GM23248 (cell line): ENCODE measurements at places on chromosomes 16 and 17.

DNA sequence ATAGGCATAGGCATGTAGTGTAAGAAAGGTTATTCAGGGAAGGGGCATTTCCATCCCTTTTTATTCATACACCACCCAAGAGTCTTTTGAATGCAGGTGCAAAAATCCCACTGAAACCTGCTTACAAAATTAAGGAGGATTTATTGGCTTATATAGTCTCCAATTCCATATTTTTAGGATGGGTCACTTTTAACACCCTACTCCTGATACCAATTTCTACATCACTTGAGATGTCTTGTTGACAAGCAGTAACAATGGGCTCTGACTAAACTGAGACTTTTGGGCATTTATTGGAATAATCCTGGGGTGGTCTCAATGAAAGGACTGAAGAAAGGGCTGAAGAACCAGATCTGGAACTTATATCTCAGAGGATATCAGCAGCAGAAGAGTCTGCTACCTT, 18.9 kb upstream of the NKD1 start:
- DNase-seq, result no peak

GRCh38 chr16:71904239-71904638, 8.9 kb downstream of the IST1 start:
- DNase-seq, result no peak

DNA sequence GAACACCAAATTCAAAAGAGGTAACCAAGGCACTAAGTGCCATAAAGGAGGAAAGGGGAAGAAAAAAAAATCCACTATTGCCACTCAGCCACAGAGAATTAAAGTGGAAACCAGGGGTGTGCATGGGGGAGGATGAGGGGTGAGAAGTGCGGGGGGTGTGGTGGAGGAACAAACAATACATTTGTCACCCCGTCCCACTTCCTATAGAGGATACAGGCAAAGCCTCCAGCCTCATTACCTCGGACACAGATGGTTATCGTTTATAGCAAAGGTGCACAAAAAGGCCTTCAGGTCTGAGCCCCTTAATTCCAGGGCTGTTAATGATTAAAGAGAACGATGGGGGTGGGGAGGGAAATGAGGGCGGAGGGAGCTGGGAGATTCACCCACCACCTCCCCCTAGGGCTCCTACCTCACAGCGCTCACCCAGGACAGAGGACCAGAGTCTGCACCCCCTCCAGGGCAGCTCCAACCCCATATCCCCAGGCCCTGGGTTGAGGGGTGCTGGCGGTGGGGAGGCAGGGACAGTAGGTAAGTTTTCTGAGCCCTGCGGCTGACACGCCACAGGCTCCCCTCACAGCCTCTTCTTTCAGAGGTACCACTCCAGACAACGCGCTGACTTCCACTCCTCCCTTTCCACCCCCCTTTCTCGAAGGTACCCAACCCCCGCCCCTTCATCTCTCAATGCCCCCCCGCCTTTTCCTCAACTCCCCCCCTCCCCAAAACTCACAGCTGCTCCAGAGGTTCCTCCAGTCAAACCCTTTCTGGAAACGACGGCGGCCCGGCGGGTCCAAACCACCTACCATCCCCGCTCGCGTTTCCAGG, 470 bp downstream of the DCUN1D3 start:
- peak; percentile 48 for DNase-seq

GRCh38 chr17:80003969-80004368, 31.7 kb downstream of the TBC1D16 start:
- no peak for DNase-seq

DNA sequence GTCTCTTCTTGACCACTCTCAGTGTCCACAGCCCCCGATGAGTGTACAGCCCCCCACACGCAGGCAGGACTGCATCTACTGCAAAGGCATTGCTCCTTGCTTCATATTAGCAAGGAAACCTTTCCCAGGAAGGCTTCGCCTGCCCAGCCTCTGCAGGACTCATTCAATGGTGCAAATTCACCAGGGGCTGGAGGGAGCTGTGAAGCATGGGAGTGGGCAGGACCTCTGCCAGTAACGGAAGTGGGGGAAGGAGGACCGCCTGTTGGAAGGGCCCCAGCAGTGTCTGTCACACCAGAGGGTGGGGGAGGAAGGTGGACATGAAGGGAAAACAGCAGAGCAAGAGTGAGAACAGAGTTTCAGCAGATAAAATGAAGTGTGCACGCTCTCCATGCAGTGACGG, 2.5 kb downstream of the SPATA33 start:
- no peak for DNase-seq

- DNase-seq, result no peak
Measured at GRCh38 chr16:11162586-11163268, 93.3 kb downstream of the SOCS1 start.

- DNase-seq, result no peak
Measured at GRCh38 chr17:9177212-9177611, 155.9 kb downstream of the NTN1 start.

DNA sequence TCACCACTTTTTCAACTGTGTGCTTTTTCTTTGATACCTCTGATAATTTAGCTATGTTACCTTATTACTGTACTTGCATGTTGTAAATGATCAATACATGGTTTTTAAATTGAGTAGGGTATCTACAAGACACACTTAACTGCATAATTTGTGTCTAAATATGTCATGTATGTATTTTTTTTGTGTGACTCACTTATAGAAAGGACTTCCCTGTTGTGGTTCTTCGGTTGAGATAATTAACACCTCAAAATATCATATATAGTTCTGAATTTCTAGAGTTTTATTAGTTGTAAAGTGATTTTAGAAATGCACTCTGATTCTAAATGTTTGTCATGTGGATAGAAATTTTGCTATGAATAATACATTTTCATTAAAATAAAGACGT, 14.5 kb upstream of the KRT222 start:
- no peak for DNase-seq

DNA sequence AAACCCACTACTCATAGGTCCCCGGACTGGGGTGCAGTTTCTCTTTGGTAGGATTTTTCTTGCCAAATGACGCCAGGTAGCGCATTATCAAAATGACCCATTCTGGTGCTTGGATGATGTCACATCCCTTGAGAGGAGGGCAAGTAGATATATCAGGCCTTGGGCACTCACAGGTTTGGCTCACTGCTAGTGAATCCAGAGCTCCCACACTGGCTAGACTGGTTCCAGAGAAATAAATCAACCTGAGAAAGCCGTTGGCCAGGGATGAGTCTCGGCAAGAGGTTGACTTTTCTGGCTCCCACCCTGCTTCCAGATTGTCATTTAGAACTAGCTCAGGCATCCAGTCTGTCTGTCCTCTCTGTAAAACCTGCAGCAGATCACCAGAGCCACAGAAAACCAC, 188.4 kb upstream of the MAF start:
- no peak for DNase-seq

- DNase-seq, result no peak
Measured at GRCh38 chr17:18031955-18032354, 7.0 kb downstream of the ATPAF2 start.

DNA sequence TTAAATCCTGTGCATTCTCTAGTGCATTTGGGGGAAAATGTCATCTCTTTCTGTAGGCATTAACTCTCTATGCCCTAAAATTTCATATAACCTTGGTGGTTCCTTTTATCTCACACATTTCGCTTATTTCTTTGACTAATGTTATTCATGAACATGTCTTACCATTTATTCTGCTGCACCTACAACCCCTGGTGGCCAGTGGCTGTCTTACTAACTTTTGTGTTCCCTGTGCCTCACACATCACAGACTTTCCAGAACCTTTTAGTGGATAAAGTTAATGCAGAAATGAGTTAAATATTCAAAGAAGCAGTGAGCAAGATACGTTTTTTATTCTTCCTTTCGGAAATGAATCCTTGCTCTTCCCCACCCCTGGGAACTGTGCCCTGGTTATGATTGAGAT, 111.9 kb downstream of the CDH13 start:
- peak; percentile 36 for DNase-seq

GRCh38 chr17:3827124-3827773, 18.8 kb downstream of the NCBP3 start:
- peak; percentile 65 for DNase-seq

DNA sequence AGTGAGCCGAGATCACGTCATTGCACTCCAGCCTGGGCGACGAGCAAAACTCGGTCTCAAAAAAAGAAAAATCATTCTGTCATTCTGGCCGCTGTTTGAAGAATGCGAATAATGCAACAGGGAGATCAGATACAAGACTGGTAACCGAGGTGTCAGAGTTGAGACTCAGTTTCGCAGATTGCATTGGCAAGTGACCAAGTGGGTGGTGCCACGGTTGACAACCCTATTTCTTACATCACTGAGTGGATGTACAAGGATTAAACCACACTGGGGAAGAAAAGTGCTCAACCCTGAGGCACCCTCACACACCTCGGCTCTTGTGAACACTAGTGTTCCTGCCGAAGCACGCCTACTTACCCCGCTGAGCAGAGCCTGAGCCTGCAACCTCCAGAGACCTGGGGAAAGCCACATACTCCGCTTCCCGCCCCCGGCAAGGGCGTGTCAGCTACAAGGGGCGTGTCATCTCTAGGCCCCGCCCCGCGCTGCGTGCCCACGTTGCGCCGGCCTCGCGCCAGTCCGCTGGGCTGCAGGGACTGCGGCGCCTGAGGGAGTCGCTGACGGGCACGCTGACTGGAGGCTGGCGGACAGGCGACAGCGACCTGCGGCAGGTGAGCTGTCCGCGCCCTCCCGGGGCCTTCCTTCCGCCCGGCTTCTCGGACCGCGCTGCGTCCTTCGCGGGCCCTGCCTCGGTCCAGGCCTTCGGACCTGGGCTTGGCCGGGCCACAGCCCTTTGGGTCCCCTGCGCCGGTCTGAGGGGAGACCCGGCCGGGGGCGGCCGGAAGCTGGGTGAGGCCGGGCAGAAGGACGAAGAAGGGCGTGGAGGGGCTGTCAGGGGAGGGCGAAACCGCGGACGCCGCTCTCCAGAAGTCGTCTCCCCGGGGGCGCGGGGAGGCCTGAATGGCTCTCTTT, at the start of gene HMOX2:
Gene HMOX2, plus strand, starts transcription at position 519 of the 909 bp plus-strand sequence. CDS start 29,127 bp downstream, outside the sequence.
- DNase-seq, result peak; percentile 95

DNA sequence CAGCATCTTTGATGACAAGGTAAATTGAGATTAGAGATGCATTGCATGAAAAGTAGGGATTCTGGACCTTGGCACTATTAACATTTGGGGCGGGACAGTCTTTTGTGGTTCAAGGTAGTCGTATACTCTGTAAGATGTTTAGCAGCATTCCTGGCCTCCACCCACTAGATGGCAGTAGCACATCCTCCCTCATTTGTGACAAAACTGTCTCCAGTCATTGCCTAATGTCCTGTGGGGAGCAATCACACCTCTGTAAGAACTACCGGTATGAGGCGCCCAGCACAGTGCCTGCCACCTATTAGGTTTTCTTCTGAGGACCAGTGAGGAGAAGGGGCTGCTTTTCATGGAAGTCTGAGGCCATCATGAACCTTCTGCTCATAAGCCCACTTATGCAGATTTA, 180.8 kb downstream of the RBFOX1 start:
- no peak for DNase-seq

DNA sequence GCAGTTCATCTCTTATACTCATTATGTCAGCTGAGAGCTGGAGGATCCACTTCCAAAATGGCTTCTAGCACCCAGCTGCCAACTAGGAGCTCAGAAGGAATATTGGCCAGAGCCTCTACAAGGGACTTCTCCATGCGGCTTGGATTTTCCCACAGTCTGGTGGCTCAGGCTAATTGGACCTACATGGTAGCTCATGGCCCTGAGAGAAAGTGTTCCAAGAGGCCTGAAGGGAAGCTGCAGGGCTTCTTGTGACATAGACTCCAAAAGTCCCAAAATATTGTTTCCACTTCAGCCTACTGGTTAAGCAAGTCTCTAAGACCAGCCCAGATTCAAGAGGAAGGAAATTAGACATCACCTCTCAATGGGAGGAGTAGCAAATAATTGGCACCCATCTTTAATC, 6.8 kb downstream of the NOG start:
- DNase-seq, result no peak

DNA sequence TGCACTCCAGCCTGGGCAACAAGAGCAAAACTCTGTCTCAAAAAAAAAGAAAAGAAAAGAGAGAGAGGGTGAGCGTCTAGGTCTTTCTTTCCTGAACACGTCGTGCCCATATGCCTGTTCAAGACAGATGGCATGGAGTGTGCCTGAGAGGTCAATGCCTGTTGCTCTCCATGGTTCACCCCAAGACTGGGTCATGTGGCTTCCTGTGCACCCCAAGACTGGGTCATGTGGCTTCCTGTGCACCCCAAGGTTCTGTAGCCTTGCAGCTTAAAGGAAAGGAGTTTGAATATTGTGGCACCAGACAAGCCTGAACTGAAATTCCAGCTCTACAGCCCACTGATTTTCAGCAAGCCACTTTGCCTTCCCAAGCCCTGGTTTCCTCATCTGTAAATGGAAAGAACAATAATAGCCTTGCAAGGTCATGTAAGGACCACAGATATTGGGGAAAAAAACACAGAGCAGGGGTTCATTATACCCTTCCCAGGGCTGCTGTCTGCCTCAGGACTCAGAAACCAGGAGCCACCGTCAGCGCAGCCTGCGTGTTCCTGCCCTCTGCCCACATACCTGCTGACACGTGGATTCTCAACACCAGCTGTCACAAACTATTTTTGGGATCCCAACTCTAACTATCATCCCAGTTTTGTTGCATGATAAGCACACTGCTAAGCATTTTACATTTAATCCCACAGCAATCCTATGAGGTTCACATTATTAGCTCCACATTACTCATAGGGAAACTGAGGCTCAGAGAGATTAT, 18.0 kb upstream of the NAGS start:
- no peak for DNase-seq

DNA sequence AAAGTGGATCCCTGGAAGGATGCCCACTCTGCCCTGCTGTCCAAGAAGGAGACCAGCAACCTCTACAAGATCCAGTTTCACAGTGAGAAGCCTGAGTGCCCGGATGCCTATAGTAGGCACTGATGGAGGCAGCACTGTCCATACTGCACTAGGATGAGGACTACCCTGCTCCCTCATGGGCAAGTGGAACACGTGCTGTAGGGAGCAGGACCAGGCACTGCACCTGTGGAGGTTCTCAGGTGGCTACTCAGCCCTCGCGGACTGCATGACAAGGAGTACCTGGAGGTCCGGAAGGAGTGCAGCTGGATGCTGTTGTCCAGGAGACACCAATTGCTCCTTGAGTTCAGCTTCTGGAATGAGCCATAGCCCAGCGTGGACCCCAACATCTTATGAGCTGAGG, 146.1 kb upstream of the NLRP1 start:
- DNase-seq, result no peak

DNA sequence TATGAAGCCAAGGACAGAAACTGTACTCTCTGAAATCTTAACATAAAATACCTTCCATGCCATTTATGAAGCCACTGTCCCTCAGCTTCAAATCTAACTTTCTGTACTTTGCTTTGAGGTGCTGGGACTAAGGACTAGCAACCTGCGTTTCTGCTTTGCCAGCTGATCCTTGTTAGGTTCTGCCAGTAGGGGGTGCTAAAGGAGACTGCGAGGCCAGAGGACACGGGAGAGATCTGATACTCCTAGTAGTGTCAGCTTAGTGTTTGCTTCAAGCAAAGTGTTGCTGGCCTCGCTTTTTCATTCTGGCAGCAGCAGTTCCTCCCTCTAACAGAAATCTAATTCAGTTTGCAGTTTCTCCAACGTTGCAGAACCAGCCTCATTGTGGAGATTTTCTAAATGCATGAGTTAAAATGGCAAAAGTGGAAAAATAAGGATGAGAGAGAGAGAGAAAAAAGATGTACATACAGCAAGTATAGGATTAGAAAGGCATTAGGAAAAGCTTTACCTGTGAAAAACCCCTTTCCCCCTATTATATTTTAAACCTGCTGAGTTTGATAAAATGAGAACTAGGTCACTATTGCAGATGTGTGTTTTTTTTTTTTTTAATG, 297.5 kb downstream of the CA10 start:
- DNase-seq, result peak; percentile 21

- DNase-seq, result no peak
Measured at GRCh38 chr17:34249061-34249460, 6.0 kb upstream of the CCL2 start.
